B cell (primary cell): ENCODE measurements at places on chromosomes 12 and 14.

DNA sequence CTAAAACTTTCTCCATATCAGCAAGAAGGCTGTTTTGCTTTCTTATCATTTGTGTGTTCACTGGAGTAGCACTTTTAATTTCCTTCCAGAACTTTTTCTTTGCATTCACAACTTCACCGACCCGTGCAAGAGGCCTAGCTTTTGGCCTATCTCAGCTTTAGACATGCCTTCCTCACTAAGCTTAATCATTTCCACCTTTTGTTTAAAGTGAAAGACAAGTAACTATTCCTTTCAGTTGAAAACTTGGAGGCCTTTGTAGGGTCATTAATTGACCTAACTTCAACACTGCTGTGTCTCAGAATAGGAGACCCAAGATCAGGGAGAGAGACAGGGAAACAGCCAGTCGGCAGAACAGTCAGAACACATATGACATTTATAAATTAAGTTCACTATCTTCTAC is 39.3 kb downstream of the BBS10 start:
- no peak for DNase-seq

DNA sequence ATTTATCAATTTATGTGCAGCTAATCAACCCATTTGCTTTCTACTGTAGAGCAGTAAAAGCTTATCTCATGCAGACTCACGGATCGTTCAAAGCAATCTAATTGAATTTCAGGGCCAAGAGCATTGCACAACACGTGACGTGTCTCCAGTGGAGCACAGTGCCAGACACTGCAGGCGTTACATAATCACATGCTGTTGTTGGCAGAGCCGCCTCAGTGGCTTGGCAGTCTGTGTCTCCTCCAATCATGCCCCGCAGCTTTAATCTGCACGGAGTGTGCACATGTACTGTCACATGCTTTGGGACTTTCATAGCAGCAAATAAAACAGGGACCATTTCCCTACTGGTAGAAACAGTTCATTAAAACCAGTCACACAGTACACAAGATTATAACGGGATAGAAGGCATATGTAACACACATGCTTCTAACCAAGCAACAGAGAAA is 309.3 kb downstream of the ITPR2 start:
- DNase-seq = no peak

GRCh38 chr14:61178226-61179060 is 102.7 kb downstream of the TMEM30B start:
- no peak for DNase-seq

- no peak for DNase-seq
These were observed 31.6 kb downstream of the LIMA1 start for GRCh38 chr12:50251619-50252252.

DNA sequence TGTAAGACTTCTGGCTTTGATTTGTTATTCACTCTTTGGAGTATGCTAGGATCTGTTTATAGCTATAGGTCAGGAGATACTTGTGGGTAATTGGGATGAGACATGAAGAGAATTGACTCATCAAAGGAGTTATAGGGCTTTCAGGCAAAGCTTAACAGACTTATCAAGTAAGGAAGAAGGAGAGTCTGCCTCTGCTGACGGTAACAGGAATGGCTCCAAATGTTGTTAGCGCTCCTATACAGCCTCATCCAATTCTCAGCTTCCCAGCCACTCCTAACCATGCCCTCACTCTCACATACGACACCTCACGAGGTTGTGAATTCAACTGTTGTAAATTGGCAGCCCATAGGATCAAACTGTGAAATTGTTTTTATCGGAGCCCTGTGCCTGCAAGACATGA is 140.5 kb downstream of the KCNA5 start:
- no peak for DNase-seq

- DNase-seq = no peak
These were observed 11.5 kb upstream of the EID3 start for GRCh38 chr12:104291867-104292524.

DNA sequence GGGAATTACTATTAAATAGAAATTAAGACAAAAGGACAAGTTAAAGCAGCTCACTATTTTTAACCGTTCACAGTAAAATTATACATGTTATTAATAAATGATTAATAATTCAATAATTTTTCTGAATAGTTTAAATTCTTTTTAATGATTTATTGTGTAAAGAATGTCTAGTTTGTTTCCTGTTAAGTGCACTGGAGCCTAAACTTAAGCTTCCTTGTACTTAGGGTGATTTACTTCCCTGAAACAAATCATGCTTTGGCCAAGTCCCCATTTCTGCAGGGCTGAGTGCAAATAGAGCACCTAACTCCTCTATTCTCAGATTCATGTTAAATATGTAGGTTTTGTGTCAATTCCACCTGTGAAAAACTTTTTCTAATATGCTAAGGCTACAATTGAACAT is 188.9 kb upstream of the PDZRN4 start:
- DNase-seq = no peak

GRCh38 chr12:10178821-10179220 is at the start of gene TMEM52B:
Gene TMEM52B, plus strand, starts transcription at chr12:10179032. Its CDS starts 543 bp downstream, at chr12:10179575.
- no peak for DNase-seq

- peak; percentile 91 for DNase-seq
These were observed 694 bp downstream of the TMBIM6 start for GRCh38 chr12:49741882-49742620.

GRCh38 chr12:131918311-131919050 is 10.6 kb upstream of the PUS1 start:
- no peak for DNase-seq

GRCh38 chr12:104237930-104238329 is 22.4 kb downstream of the TXNRD1 start:
- DNase-seq = no peak

DNA sequence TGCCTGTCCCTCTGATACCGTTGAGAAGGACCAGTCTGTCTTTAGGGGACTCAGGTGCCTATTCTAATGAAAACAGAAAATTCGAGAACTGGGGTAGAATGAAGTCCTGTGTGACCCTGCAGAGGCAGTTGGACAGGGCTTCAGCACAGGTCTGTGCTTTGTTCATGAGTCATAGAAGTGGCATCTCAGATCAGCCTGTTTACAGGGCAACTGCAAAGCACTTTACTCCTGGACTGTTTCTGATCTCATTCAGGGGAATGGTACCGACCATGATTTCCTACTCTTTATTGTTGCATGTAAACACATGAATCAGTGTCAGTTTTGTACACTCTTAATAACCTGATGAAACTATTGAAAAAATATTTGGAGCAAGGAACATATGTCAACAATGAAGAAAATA is 1517.0 kb downstream of the AACS start:
- no peak for DNase-seq

GRCh38 chr12:29073631-29074239 is 75.3 kb upstream of the FAR2 start:
- peak; percentile 29 for DNase-seq

DNA sequence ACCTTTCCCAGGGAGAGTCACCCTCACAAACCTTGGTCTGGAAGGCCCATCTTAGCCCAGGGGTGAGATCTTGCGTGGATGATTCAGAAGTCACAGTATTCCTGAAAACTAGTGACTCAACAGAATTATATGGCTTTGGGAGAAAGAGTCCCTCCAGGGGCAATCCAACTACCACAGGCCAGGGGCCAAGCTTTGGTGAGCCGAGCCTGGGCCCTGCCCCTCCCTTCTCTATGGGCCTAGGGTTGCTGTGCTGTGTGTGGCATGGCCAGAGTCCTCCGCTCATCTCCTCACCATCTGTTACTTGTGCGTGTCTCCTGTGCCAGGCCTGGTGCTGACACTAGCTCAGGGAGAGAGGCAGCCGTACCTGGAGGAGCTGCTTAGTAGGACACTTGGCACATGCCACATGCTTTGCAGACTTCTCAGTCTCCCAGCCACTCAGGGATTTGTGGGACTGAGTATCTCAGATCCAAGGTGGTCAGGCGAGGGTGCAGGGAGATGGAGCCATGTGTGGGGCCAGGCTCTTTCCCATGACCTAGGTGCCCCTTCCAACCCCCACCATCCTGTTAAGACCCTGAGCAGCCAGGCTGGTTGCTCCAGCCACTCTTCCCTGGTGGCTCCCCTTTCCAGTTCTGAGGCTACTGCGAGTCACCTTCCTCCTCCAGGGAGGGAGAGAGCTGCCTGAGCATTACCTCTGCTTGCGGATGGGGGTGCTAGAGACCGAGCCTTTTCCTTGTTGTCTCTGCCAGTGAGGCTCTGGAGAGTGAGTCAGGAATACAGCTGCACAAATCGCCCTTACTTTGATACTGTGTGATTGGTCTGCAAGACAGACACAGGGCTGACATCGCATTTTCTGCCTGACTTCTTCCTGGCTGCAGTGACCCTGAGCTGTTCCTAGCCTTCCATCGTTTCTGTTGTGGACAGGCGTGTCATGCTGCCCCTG is 94.1 kb downstream of the SLC25A47 start:
- DNase-seq = no peak

DNA sequence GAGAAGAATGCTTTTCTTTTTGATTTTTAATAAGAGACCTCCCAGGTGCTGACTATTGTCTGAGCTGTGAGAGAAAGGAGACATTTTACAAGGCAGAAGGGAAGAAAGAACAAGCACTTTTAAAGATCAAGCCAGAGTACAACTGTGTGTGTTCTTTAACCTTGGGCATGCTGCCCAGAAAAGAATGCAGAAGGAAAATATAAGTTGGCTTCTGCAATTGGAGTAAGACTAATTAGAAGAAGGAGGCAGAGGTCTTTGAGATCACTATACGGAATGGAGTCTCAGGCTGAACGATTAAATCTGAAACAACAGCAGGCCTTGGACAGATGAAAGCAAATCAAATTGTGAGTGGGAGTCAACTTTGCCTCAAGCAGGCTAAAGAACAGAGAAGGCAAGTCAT is 230.5 kb downstream of the ATP23 start:
- no peak for DNase-seq

- DNase-seq = no peak
These were observed 14.8 kb downstream of the MMP14 start for GRCh38 chr14:22850944-22851764.

- DNase-seq = no peak
These were observed 232.6 kb downstream of the EPS8 start for GRCh38 chr12:15556411-15557102.

- no peak for DNase-seq
These were observed 355.3 kb downstream of the GLT1D1 start for GRCh38 chr12:129208566-129208965.

GRCh38 chr12:77231501-77231918 is 166.1 kb upstream of the E2F7 start:
- no peak for DNase-seq

DNA sequence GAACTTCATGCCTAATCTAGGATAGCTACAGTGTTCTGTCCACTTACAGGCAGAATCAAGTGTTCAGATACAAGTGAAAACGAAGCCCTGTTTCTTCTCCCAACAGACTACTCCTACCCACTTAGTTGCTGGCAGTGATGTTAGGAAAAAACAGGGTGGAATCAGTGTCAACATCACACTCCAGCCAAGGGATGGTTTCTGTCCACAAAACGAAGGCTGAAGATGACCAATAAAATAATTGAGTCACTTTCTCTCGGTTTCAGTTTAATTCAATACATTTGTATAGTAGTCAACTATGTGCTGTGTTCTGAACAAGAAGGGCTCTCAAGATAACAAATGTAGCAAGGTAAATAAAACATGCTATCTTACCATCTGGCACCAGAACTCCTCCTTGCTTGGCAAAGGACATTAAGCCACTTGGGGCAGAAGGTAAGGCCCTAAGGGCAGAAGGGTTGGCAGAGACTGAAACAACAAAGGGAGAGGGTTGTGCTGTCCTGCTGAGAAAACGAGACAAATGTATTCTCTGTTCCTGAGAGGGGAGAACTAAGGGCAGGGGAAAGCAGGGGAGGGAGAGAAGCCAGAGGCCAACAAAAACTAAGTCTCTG is 393.6 kb downstream of the DPF3 start:
- no peak for DNase-seq

DNA sequence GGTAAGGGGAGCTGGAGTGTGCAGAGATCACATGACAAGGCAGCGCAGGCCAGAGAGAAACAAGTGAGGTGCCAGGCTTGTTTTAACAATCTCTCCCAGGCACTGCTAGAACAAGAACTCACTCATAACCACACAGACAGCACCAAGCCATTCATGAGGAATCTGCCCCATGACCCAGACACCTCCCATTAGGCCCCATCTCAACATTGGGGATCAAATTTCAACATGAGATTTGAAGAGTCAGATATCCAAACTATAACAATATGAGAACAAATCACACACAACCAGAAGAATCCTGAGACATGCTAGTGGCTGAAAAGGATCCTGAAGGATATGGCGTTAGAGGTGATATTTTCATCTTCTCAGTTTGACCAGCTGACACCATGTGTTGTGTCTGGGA is 21.9 kb downstream of the OR6J1 start:
- DNase-seq = no peak

DNA sequence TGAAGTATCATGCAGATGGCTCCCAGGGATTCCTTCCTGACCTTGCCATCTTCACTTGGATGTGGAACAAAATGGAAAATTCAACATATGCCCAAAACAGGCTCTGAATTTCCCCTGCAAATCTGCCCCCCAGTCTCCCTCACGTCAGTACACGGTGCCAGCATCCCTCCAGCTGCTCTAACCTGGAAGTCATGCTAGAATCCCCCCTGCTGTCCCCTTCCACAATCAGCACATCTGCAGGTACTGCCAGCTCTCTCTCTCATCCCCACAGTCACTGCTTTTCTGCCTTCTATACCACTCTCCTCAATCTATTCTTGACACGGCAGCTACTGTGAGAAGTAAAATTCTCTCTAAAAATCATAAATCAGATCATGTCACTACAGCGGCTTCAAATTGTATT is 21.6 kb downstream of the GALNT6 start:
- DNase-seq = no peak

DNA sequence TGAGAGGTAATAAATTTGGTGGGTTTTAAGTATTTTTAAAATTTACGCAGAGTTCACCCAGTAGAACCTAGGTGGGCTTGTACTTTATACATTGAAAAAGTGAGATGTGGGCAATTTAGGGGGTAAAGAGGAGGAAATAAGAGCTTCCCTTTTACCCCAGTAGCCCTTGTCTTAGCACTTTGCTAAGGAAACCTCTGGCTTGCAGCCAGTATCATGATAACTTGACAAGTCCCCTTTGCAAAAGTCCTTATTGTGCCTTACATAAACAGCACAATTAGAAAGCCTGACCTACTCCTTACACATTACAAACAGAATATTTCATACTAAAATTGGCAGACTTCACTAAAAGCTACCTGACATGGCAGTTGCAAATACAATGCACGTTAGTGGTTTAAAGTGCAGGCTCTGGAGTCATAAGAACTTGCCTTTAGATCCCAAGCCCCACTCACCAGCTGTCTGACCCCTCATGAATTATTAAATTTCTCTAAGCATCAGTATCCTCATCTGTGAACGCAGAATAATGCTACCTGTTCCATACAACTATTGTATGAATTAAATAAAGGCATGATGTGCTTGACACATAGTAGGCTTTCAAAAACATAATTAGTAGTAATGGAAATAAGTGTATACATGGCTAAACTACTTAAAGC is 53.2 kb upstream of the NELL2 start:
- no peak for DNase-seq
